SJSA1 (cell line): ENCODE measurements at places on chromosomes 12 and 14.

DNA sequence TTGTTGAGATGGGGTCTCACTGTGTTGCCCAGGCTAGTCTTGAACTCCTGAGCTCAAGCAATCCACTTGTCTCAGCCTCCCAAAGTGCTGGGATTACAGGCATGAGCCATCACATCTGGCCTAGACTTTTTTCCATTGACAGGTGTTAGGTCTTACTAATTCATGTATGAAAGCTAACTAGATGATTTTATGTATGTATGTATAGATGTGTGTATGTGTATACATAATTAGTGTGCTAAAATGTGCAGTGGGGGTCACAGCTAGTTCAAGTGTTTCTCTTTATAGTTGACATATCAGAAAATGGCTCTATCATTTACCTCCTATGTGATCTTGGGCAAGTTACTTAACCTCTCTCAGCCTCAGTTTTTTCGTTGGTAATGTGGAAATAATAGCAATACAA, 23.5 kb downstream of the UNC79 start:
- DNase-seq = no peak

GRCh38 chr14:76413962-76414600, 38.1 kb downstream of the ESRRB start:
- no peak for DNase-seq

DNA sequence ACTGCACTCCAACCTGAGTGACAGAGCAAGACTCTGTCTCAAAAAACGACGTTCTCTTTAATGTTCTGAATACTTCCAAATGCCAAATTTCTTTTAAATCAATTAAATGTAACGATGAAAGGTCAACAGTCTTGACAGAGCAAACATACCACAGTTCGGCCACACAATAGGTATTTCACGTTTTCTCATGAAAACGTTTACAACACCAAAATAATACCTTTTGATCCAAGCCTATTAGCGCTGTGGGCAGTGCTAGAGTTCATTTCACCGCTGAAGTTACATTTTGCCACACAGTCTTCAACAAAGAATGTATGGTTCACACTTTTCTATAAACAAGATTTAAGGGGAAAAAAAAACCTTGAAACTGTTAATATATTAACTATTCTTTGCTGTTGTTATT, 122.1 kb downstream of the MED13L start:
- DNase-seq = no peak

DNA sequence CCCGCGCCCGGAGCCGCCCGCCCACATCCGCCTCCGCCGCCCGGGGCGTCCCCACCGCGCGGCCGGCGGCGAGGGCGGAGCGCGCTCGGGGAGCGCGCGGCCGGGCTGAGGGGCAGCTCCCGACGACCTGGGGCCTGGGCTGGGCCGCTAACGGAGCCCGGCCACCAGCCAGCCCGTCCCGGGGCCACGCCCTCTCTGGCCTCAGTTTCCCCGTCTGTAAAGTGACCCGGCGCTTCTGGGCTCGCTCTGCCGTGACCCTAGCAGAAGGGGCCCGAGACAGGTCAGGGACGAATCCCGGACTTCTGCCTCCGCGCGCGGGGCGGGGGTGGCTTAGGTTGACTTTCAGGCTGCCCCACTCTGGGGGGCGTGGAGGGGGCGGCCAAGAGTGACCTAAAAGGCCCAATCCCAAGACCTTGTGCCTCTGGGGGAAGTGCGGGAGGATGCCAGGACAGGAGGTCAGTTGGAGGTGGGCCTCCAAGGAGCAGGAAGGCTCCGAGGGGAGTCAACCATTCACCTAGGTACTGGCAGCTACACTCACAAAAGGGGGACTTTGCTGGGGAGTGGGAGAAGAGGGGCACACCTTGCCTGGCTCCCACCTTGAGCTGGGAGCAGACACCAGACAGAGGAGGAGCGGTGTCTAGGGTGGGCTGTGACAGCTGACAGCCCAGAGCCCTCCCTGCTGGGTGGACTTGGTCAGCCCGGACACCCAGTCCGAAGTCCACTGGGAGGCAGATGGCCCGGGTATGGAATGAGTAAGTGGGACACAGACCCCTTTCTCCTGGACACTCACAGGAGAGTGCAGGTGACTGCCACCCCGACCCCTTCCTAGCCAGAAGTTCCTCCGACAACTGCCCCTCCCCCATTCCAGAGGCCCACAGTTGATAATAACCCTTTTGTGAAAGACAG, 486 bp upstream of the AKT1 start:
- no peak for DNase-seq

DNA sequence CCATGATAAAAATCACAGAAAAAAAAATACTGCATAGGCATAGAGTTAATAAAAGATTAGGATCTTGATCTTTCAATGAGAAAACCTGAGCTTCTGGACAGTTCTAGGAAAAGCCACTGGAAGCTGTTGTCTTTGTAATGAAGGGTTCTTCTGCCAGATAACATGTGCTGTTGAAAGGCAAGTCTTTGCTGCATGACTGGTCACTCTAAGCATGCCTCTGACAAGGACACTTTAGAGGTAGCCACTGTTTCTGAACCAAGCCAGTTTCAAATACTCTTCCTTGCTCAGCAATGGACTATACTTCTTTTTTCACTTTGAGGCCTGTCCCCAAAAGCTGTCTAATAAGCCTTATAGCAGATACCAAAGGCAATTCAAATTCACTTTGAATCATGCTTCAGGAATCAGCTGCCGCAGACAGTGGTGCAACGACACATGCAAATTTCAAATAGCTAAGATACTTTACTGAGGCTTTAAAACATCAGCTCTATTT, 70.2 kb downstream of the BTG1 start:
- DNase-seq = peak; percentile 39

- no peak for DNase-seq
These were observed 18.2 kb downstream of the OAS2 start for GRCh38 chr12:112996501-112996900.

DNA sequence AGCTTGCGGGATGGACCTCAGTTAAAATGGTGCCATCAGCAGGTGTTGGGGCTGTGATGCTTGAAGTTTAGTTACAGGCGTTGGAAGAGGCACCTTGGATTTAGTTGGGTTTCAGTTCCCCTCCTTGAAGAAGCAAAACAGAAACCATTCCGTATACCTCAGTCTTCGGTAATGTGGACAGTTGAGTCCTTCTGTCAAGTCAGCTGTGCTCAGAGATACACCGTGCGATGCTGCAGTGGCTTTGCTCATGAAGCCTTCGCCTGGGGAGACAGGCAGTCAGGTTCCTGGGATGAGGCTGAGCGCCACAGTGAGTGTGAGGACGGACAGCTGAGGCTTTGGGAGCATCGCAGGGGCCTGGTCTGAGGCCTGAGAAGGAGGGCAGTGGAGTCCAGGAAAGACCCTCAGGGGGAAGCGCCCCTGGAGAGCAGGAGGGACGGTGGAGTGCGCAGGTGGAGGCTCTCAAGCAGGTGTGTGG, 7.4 kb downstream of the RAN start:
- no peak for DNase-seq

- DNase-seq = no peak
These were observed 363.4 kb downstream of the DAD1 start for GRCh38 chr14:22225516-22226140.

DNA sequence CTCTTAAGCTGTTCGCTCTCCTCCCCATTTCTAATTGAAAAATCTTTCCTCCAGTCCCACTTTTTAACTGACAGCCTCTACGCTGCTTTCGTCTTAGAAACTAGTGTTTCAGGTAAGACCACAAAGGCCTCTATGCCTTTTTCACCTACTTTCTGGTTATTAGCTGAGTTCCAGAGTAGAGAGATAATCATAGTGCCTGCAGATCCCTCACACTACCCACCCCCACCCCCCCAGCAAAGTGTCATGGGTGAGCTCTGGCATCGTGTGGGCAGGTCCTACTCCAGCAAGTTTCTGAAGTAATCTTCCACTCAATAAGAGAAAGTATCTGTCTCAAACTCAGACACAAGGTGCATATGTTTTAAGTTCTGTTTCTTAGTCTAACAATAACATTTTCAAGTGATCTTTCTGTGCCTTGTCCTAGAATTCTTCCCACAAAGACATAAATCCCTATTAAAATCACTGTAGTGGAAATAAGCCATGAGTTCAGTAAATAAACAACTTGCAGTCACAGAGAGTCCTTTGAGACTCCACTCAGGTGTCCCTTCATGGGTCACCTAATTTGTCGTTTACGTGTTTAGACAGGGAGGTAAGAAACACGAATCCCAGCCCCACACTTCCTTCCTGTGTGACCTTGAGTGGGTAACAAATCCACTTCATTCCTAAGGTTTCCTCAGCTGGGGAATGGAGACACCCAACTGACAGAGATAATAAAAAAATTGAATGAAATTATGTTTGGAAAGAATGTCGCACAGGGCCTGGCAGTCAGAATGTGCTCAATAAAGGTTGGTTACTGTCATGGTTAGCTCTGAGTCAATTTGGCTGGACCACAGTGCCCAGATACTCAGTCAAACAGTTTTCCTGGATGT, 228.9 kb upstream of the CAND1 start:
- DNase-seq = no peak

- DNase-seq = no peak
These were observed 163.0 kb upstream of the TMCC3 start for GRCh38 chr12:94813314-94813713.

DNA sequence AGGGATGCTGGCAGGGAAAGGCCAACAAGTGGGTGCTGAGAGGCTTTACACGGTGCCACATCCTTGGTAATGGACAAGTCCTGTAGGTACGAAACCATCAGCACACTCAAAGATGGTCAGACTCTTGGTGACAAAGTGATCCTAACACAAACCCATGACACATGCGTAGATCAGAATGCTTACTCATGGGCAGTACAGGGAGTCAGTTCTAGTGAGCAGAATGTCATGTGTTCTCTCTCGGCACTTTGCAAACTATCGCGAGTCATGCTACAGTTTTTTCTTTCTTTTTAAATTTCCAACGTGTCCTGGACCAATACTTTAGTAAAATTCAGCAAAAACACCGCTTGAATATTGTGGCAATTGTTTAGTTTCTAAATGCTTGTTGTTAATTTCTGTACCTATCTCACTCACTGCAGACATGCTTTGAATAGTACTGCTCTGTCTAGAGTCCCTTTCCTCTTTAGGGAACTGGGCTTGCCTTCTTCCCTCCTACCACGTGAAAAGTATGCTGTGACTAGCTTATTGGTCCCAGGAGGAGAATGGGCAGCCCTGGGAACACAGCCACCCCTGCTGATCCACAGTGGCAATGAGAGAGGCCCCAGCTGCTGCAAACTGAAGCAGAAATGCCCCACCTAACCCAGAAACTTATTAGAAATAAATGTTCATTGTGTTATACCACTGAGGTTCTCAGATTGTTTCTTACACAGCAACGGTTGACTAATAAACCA, 62.4 kb downstream of the UBR7 start:
- peak; percentile 15 for DNase-seq

- DNase-seq = no peak
These were observed 727.6 kb downstream of the VRK1 start for GRCh38 chr14:97524589-97525319.

DNA sequence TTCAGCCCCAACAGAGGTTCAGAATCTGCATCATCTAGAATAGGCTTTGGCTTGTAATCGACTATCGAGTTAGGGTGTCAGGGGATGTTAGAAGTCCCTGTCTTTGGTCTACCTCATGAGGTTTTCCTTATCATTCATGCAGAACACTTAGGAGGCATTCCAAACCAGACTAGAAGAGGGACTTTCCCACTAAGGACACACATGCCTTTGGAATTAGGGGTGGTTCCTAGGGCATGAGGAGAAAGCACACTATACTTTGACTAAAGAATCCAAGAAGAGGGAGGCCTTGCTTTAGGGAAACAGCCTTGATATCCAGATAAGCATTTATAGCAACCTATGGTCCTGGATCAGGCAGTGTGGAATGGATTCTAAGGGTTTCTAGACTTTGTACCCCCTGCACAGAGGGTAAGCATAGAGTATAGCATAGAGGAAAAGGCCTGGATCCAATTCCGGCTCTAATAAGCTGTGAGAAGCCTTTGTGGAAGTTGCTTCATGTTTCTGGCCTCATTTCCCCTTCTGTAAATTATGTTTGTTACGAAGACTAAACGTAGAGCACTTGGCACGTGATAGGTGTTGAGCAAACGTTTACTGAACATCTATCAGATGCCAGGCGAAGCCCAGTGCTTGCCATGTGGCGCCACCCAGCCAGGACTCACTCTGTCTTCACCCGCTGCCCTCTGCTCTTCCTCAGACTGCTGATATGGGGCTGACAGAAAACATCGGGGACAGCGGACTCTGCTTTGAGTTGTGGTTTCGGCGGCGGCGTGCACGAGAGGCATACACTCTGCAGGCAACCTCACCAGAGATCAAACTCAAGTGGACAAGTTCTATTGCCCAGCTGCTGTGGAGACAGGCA, 13.2 kb downstream of the ZNF219 start:
- peak; percentile 41 for DNase-seq

DNA sequence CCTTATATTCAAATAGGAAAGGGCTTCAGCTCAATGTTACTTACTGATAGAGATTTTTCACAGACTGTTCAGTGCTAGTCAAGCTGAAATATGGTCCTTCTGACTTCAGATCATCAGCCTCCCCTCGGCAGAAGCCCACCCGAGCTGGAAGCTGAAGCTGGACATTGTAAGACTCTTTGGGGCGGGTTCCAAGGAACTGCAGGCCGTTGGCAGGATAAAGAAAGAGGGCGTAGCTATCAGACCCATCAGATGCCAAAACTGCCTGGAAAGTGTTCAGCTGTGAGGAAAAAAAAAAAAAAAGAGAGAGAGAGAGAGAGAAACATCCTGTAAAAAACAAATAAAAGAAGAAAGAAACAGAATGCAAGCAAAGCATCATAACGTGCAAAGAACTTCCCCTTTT, 8.8 kb downstream of the NID2 start:
- no peak for DNase-seq

DNA sequence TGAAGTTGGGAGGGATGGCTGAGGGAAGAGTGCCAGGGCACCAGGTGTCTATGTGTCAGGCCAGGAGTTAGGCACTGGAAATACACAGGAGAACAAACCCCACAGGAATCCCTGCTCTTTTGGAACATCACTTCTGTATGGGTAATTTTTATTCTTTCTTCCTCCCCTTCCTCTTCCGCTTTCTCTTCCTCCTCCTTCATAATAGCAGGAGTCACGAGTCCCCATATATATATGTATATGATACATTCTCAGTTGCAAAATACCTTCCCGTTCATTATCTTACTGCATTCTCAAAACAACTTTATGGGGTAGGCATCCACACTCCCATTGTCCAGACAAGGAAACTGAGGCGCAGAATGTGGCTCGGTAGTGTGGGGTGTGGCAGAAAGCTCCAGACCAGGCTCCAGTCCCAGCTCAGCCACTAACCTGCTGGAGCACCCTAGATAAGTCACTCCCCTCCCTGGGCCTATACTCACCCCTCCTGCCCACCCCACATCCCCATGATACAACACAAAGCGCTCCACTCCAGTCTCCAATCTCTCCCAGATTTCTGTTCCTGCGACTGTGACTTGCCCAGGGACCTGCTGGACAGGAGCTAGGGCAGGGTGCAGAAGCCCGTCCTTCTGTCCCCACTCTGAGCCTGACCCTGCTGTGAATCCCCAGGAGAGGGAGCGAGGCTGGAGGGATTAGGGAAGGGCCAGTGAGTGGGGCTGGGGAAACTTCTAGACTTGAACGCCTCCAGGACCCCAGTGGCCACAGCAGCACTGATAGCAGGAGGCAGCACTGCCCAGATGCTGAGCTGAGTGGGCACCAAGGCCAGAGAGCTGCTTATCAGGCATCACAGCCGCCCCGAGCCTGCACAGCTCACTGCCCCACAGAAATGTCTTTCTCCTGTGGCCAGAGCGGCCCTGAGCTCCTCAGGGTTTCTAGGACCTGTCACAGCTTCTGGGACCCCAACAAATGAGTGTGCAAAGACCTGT, 1.4 kb upstream of the AQP2 start:
- DNase-seq = no peak
